Daoy (cell line): ENCODE measurements at places on chromosomes 1 and 21. TPM values are rescaled to one million over a fixed set of nuclear protein-coding genes. Genes with fewer than 3 reads are reported as not detected.

Gene ZP4
- 0.46 and 4.0 TPM in 2 replicates for total RNA-seq

- no peak for DNase-seq
These were observed 3.2 kb downstream of the GREM2 start for GRCh38 chr1:240608707-240609106.

DNA sequence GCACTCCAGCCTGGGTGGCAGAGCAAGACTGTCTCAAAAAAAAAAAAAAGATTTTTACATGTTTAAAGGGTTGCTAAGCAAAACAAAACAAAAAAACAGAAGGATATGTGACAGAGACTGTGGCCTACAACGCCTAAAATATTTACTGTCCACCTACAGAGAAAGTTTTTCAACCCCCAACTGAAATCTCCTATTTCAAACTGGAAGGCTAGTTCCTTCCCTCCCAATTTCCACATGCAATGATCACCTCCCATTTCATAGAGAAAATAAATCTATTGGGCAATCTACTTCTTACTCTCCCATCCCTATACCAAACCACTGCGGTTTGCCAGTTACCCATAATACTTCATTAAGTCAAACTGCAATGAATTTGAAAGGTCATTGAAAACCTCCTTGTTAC, 74.2 kb downstream of the ST3GAL3 start:
- no peak for DNase-seq

Gene KLHL17
- total RNA-seq = 9.4 and 13.9 TPM in 2 replicates

Gene AK5
- total RNA-seq = 18.1 and 38.6 TPM in 2 replicates

DNA sequence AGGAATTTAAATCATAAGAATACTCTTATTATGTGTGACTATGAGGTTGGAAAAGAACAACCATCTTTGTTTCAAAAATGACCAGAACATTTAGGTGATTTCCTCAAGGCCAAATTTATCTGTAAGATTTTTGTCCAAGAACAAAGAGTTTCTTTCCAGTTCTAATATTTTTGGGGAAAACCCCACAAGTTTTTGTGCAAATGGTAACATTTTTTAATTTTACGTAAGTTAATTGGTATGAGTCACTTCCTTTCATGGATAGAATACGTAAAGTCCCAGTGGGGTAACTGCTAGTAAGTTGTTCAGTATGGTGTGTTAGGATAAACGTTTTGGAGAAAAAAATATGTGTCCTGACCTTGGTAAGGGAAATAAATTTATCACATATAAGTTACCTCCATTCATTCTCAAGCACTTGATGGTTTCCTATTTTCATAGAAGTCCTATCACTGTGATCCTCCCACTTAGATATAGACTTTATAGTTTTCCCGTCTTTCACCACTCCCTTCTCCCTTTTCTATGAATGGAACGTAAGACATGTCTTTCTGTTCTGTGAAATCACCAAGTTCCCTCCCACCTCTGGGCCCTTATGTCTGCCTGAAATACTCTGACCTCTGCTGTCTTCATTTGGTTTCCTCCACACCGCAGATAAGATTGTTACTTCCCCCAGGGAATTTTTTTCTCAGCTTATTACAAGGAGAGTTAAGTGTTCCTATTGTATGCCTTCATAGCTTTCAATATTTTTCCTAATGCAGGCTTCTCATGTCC, 34.9 kb upstream of the TSNAX start:
- peak; percentile 35 for DNase-seq
